ENCODE measurements at places on chromosomes 4 and X. TPM values are rescaled to one million over a fixed set of nuclear protein-coding genes. Genes with fewer than 3 reads are reported as not detected.

The NWD2 gene
- 2.1 TPM for total RNA-seq

GRCh38 chrX:23779025-23779424, 3.9 kb upstream of the SAT1 start:
- no peak for DNase-seq

The RASSF6 gene
- total RNA-seq, result 15.4 TPM

- DNase-seq, result no peak
Measured at GRCh38 chrX:67692246-67692645, 148.4 kb downstream of the AR start.

The CLDN34 gene
- not detected for total RNA-seq

The MAOA gene
- 134 TPM for total RNA-seq

- DNase-seq, result no peak
Measured at GRCh38 chr4:777520-778262, 48.2 kb downstream of the CPLX1 start.

The NAT8L gene
- total RNA-seq, result 1.0 TPM

- DNase-seq, result no peak
Measured at GRCh38 chr4:3017504-3017903, 54.1 kb downstream of the GRK4 start.

- no peak for DNase-seq
Measured at GRCh38 chr4:179399054-179399782, 1957.0 kb upstream of the AGA start.

The APELA gene
- total RNA-seq, result not detected
